Activated effector memory CD4-positive, alpha-beta T cell treated with Interleukin-2 at 50 U/mL for 16 hours (primary cell): ENCODE measurements at places on chromosomes 1 and 21.
A peak's percentile ranks its signal among the peaks of the same experiment; 100 is the strongest.

DNA sequence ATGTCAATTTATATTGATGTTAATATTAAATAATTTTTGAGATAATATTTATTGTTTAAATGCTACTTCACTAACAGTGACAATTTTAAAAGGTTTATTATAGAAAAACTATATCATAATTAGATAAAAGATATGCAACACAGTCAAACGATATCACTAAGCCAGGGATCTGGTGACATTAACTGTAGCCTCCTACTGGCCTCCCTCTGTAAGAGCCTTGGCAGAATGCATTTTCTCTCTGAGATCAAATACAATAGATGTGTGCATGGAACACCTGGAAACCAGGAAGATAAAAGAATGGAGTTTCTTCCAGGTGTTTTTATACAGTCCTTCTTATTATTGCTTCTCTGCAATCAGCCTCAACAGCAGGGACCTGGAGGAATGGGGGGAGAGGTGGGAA lies 1762.1 kb downstream of the BRINP3 start:
- no peak for DNase-seq

DNA sequence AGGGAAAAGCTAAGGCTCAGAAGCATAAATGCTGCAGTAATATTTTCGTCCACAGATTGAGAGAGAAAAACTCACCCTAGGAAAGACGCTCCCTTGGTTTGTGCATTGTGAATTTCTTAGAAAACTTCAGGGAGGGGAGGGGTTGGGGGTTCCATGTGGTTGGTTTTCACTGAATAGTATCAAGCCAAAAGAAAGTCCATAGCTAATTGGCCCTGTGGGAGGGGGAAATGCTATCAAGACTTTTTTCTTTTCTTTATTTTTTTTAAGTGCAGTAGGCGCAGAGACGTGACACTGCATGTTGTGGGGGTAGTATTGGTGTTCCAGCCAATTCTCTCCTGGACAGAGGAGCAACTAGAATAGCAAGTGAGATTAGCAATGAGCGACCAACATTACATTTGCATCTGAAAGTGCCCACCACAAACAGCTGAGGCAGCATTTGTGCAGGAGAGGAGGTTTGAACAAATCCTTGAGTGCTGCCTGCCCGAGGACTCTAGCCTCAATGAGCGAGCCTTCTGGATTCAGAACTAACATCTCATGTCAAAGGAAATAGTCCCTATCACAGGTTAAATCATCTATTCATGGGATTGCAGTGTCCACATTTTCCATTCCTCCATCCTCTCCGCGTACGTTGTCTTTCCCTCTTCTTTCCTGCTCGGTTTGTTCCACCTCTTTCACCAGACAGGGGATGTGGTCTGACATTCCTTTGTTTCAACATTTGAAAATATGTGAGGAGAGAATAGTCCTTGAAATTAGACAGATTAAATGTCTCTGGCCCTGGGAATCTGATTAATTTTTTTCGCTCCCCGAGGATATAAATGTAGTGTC lies 118.0 kb upstream of the MARK1 start:
- no peak for DNase-seq

DNA sequence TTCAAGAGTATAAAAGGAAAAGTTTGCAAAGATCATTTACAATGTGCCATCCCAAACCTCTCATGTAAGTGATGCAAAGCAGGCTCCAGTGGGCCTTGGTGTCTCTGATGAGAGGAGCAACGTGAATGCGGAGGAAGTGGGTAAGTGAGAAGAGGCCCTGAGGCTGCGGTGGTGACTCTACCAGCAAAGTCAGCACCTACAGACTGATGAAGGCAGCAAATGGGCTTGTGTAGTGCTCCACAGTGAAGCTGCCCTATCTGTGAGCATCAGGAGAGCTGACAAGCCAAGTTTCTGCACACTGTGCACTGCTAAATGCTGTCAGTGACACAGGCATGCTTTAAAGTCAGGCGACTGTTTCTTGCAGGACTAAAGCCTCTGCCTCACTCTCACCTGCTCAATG lies 15.6 kb upstream of the RAP1A start:
- peak; percentile 74 for DNase-seq

DNA sequence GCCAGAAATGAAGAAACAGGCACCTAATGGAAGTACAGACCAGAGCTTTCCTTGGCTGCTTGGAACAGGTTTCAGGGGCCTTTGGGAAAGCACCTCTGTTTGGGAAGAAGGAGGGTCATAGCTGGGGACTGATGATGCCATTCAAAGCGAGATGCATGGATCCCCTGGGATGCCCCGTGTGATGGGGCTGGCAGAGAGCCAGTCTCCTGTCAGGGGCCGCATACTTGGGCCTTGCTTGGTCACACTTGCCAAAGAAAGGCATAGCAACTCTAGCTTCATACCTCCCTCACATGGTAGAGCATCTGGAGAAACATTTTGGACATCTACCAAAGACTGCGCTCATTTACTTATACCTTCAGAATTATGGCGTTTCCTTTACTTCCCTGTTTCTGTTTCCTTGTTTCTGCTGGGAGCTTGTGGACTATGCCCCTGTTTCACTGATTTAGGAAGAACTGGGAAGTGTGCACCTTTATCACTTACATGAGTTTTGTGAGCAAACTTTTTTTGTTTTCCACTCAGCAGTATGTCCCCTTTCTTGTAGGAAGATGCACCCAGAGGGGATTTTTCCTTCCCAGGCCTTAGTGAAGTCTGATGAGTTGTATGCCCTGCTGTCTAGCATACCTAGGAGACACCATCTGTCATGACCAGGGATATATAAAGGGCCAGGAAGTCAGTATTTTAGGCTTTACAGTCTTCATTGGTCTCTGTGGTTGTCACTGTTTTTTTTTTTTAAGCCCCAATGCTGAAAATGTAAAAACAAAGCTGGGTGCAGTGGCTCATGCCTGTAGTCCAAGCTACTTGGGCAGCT lies 19.8 kb upstream of the ST3GAL3 start:
- DNase-seq, result no peak

DNA sequence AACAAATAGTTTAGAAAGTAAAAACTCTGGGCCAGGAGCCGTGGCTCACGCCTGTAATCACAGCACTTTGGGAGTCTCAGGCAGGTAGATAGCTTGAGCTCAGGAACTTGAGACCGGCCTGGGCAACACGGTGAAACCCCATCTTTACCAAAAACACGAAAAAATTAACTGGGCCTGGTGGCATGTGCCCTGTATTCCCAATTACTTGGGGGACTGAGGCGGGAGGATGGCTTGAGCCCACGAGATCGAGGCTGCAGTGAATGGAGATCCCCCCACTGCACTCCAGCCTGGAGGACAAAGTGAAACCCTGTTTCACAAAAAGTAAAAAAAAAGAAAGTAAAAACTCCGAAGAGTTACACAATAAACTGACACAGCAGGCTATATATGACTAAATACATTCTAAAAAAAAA lies 10.6 kb downstream of the CEP170 start:
- DNase-seq, result no peak

- no peak for DNase-seq
Measured at GRCh38 chr1:151737479-151737878, 16.2 kb downstream of the RIIAD1 start.

GRCh38 chr1:61284248-61284854 lies 202.0 kb downstream of the NFIA start:
- DNase-seq, result no peak

DNA sequence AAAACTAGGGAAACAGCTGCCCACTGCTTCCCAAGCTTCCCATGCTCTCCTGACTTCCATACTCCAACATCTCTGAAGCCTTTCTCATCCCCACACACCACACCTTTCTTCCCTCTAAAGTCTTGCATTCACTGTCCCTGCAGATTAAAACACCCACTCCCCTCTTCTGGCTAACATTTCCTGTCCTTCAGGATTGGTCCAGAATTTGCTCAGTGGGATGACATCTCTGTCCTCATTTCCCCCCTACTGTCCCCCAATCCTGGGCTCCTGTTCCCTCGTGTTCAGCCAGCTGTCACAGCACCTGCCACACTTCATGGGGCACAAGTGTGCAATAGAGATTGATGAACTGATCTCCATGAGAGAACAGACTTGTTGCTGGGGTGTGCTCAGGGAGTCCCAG lies 82.7 kb downstream of the KCND3 start:
- no peak for DNase-seq

DNA sequence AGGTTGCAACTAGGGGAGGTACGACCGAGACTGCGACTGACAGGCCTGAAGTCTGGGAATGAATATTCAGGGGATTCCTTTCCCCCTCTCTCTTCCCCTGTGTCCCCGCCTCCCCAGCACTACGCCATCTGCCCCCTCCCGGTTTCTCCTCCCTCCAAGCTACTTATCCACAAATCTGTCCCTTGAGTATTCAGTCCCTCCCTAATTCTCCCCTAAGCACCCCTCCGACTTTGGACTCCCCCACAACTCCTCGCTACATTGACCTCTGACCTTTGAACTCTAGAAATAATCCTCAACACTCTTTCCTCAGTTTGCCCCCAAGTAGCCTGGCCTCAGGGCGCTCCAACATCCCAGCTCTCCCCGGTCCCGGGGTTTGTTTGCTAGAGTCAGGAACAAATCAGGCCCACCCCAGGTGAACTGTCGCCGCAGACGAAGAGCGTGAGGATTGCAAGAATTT lies 393 bp downstream of the LYSMD1 start:
- DNase-seq, result no peak

DNA sequence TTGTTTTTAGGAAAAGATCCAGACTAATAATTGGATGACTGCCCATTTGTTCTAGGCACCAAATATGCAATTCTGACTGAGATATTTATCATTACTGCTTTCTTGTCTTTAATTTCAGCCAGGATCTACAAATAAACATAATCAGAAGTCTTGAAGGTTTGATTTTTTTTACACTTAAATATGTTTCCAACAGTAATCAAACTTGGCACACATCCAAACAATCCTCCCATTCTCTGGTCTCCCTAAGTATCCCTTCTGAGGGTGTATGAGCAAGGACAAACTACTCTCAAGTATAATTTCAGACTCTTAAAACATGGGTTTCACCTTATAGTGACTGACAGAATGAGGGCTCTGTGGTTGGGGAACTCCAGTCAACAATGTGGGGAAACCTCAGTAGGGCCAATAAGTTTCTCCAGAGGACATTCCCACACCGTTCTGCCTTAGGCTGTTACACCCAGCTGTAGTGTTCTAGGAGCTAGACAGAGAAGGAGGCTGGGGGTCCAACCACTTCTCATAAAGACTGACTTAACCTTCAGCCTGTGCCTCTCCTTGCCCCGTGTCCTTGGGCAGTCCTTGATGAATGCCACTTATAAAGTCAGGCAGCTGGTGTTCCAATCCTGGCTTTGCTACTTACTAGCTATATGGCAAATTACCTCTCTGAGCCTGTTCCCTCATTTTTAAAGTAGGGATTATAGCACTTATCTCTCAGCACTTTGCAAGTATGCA lies 1.5 kb upstream of the PALMD start:
- no peak for DNase-seq

DNA sequence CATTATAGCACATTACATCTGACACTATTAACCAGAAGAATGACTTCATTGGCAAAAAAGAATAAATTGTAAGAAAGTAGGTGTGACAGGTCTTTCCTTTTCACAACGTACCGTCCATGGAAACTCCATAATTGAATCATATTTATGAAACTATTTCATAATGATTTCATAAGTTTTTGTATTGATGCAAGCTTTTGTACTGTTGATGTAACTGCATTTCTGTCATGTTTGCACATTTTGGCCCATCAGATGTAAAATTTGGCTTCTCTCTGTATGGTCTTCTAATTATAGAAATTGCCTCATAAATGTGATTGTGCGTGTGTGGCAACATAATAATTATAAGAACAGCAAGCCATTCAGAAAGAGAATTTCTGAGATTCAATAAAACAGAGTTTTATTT lies 180.7 kb upstream of the ZNHIT6 start:
- no peak for DNase-seq

DNA sequence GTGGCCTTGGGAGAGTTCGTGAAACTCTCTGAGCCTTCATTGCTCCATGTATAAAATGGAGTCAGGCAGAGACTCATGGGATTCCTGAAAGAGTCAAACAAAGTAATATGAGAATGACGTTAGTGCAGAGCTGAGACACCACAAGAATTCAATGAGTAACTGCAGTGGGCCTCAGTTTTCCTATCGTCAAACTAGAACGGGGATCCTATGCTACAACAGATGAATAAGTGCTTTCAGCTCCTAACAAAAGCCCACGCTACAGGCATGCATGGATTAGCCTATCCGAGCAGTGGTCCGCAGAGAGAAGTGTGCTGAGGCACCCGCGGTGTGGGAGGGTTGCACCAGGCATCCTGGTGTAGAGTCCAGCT lies 124.7 kb downstream of the SYF2 start:
- DNase-seq, result no peak

GRCh38 chr21:35924714-35925301 lies 135.5 kb downstream of the SETD4 start:
- DNase-seq, result no peak

DNA sequence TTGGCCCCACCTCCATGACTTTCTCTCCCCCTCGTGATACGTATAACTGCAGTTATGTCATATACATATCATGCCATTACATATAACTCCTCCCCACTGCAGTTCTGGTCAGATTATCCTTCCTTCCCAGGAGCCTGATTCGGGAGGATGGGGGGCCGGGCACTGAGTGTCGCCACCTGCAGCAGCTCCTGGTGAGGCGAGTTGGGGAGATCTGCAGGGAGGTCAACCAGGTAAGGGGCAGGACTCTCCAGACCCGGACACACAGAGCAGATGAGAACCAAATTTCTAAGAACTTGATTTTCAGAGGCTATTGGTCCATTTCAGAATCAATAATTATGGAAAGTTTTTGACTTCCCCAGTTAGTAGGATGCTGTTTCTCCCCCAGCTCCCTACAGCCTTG lies 19.5 kb downstream of the HYI start:
- DNase-seq, result no peak

DNA sequence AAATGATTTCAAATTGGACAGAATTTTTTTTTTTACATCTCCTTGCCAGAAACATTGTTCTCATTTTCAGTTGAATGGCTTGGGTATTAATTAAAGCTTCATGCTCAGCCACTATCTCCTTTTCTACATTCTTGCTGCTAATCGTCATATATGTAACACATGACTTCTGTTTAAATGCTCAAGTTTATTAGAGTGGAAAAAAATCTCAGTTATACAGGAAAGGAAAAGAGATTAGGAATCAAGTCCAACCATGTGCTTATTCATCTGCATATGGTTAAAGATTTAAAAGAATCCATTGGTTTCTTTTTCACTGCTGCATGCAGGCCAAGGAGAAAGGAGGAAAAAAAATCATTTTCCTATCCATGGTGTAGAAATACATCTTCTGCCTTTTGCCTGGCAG lies 47.3 kb upstream of the CNN3 start:
- DNase-seq, result no peak

DNA sequence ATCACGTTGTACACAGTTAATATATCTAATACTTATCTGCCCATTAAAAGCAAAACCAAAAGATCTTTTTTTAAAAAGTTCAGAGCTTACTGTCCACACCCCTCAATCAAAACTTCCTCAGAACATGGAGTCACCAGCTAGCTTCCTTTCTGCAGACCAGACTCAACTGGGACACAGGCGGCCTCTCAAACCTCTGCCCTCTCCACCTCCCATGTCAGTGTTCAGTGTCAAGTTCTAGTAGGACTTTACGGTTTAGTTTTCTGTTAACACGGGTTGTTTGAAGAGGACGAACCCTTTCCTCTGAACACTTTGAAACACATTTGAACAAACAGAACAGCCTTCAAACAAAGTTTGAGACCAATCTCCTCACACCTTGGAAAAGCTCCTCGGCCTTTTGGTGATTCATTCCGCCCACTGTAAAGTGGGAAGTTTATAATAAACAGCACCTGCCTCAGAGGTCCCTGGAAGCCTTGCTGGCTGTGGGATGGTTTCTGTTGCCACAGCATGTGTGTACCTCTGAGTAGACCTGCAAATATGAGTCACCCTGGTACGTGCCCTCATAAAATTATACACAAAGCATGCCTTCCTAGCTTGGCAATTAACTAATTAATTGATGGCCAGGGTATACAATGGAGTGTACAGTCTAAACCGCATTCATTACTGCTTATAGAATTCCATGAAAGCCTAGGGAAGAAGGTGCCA lies 48.4 kb upstream of the SIPA1L2 start:
- no peak for DNase-seq
